ENCODE measurements at places on chromosomes 2 and 18.

- DNase-seq: no peak
These were observed 254.1 kb downstream of the IKZF2 start for GRCh38 chr2:212897296-212897695.

DNA sequence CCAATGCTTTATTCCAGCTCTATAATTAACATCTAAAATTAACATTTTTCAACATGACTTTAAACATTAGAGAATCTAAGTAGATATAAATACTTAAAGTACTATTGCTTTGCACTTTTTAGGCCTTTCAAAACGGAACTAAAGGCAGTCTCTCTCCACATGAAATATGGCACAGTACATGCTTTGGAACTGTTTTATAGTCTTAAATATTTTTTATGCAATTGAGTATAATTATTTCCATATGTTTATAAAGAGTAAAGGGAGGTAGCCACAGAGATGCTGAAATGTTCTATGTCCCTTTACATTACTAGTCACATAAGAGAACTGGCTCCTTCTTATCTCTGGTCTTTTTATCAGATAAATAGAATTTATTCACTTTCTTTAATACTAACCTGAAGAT lies 674.0 kb downstream of the PLCL1 start:
- DNase-seq: no peak

DNA sequence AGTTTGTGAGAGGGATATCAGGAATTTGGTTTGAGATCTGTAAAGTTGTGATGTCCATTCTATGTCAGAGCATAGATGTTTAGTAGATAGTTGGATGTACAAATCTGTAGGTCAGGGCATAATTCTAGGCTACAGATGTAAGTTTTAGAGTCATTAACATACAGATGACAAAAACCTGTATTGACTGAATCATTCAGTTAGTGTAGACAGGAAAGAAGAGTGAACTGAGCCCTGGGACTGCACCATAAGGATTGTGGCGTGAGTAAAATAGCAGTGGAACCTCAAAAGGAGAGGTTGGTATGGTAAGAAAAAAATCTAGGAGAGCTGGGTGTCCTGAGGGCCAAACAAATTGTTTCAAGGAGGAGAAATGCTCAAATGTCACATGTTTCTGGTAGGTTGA lies 73.1 kb upstream of the RPRM start:
- DNase-seq: no peak

DNA sequence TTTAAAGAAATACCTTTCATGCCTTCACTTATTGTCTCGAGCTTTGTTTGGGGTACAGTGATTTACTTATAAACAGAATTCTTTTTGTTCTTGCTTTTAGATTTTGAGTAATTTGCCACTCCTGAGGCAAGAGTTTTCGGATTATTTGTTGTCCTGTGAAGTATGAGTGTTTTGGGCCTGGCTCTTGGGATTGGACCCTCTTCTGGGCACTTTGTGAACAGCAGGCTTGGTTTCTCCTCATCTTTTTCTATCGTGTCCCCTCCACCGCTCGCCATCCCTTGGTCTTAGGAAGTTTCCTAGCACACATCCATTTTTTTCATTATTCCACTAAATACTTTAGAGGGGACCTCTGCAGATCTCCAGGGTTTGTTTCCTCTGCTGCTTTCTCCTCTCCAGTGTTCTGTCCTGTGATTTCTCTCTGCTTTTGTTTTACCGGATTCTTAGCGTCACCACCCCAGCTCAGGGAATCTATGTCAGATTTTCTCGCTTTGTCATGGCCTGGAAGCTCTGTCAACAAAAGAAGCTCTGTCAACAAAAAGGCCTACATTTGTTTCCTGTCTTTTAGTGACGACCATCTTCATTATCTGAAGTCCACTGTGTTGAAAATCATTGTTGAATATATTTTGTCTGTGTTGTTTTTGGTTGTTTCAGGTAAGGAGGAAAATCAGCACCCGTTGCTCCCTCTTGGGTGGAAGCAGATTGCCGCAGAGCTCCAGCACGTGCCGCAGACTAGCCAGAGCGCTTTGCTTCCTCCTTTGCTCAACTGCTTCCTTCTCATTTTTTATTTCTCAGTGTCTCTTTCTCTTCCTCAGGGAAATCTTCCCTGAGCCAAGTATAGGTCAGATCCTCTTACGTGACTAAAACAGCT lies 27.8 kb downstream of the ANKRD62 start:
- no peak for DNase-seq

GRCh38 chr2:113799375-113799774 lies 42.9 kb upstream of the SLC35F5 start:
- DNase-seq: no peak

DNA sequence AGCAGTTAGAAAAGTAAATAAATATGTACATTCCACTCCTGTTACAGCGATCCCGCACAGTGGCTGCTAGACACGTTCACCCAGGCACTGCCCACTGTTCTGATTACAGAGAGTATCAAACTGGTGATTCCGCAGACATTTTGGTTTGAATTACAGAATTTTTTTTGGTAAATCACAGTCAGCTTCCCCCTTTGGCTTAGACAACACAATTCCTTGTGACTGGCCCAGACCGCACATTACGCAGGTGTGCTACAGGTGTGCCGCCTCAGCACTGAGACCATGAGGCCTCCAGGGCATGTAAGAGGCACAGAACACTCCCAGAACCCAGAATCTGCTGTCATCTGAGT lies 112.3 kb downstream of the PXDN start:
- DNase-seq: no peak

GRCh38 chr2:147698166-147698565 lies 146.7 kb upstream of the ACVR2A start:
- no peak for DNase-seq

- DNase-seq: no peak
These were observed 167.2 kb downstream of the TRIB2 start for GRCh38 chr2:12883906-12884305.

DNA sequence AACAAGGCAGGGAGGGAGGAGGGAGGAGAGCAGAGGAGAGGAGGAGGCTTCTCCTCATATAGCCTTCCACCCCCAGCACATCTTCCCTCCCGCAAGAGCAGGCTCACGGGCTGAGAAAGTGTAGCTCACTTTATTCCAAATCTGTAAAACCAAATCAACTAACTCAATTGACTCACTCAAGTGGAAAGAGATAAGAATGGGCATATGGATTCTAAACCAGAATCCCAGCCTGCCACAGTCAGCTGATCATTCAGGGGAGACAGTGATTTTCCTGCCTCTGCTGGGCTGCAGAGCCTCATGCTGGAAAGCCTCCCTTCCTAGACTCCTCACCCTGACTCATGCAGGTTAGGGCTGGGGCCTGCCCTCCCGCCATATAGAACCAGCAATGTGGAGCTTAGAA lies 4.2 kb upstream of the TWSG1 start:
- DNase-seq: no peak

DNA sequence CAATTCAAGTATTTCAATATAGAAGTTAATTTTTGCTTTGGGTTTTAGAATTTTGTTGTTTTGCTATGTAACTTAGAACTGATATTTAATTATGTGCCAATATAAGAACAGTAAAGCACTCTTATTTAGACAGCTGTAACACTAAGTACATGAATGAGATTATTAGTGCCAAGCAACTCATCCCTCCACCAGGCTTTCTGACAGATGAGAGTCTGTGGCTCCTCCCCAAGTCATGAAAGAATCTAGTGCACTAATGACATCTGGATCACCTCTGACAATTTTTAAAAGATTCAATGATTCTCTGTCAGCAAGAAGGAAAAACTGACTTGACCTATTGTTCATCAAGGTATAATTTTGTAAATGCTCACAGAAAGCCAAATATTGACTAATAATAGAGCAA lies 67.8 kb downstream of the TMEFF2 start:
- no peak for DNase-seq

DNA sequence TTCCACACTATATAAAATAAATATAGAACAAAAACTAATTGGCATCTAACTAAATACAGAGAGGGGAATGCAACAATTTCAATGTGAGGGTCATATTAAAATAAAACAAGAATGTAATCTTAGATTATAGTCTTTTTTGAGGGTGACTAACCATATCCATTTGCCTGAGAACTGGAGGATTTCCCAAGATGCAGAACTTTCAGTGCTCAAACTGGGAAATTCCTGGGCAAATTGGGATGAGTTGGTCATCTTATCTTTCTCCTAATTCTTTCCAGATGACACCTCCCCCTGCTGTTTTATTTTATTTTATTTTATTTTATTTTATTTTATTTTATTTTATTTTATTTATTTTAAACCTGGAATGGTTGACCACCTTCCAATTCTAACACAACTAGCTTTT lies 846.2 kb downstream of the SLC4A3 start:
- DNase-seq: no peak

DNA sequence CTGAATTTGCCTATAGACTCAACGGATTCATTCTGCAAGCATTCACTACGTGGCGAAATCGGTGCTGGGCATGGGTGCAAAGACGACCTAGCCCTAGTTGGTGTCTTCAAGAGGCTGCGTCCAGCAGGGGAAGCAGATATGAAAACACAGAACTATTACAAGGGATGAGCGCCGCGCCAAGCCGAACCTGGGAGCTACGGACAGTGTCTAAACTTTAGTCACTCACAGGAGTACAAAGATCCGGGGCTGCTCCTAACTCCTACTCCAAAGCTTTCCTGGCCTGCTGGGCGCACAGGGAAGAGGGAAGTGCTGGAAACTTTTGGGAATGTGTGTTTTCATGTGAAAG lies 732 bp upstream of the ANXA4 start:
- DNase-seq: no peak

DNA sequence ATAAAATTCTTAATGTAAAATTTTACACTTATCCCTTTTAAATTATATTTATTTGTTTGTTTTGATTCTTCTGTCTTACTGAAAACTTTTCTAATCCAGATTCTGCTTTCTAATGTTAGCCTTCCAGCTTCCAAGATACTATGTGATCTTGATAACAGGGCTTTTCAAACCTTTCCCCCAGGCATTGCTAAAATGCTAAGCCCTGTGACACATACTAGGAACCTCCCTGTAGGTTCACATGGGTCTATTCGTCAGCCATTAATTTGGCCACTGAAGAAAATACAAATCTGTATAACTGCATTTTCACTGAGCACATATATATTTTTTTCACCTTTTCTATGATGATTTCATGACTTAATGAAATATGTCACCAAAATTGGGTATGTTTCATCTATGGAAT lies 92.8 kb upstream of the MAP4K3 start:
- no peak for DNase-seq

GRCh38 chr18:50662177-50662576 lies 102.3 kb downstream of the MAPK4 start:
- no peak for DNase-seq

DNA sequence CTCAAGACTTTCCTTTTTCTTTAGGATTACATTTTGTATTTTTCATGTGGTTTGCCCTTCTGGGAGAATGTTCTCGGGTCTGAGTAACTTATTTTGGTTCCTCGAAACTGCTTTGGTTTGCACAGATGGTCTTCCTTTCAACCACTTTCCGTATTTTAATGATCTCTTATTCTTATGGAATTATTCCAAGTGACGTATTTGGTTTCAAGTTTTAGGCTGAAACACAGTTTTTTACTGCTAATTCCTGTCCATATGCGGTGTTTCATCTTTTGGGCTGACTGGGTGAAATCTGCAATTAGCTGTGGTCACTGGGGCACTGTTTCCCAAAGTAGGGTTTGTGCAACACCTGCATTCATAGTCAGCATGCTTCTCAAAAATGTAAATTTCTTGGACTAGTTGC lies 122.7 kb downstream of the CAPN13 start:
- DNase-seq: no peak

- no peak for DNase-seq
These were observed 31.2 kb downstream of the VWA3B start for GRCh38 chr2:98118161-98118560.

DNA sequence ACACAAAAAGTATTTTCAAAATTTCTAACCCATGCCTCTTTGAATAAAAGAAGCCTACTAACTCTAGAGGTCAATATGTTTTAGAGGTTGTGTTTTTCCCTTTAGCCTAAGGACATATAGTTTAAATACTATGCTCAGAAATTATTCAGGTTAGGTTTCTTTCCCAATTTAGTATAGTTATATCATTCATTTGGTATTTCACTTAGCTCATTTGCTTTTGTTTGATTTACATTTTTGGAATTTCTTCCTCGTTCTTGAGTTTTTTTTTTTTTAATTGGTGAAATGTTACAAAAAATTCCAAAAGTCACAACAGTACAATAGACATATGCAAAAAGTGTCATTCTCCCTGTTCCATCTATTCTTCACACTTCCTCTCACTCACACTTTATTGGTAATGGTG lies 371.3 kb upstream of the TNP1 start:
- DNase-seq: no peak

- DNase-seq: no peak
These were observed 294.5 kb upstream of the NT5C1B start for GRCh38 chr2:18883616-18884456.

GRCh38 chr18:5620289-5620688 lies 76.5 kb upstream of the EPB41L3 start:
- no peak for DNase-seq

- no peak for DNase-seq
These were observed 982.1 kb downstream of the TSN start for GRCh38 chr2:122737429-122738077.

- no peak for DNase-seq
These were observed 108.0 kb upstream of the UNC80 start for GRCh38 chr2:209663656-209664055.

GRCh38 chr18:76349067-76349715 lies 145.9 kb downstream of the ZNF516 start:
- DNase-seq: peak; percentile 11

DNA sequence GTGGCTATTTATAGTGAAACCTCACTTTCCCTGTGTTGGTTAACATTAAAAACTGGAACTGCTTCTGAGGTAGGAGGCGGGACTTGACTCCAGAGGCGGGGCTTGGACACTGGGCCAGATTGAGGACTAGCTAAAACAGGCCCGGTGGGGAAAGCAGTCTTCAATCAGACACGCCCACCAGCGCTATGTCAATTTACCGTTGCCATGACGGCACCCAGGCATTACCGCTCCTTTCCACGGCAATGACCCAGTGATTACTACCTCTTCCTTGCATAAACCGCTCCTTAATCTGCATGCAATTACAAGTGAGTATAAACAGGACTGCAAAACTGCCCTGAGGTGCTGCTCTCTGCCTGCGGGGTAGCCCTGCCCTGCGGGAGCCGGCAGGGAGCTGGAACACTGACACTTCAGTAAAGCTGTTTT lies 35.3 kb downstream of the LRRFIP1 start:
- peak; percentile 20 for DNase-seq

DNA sequence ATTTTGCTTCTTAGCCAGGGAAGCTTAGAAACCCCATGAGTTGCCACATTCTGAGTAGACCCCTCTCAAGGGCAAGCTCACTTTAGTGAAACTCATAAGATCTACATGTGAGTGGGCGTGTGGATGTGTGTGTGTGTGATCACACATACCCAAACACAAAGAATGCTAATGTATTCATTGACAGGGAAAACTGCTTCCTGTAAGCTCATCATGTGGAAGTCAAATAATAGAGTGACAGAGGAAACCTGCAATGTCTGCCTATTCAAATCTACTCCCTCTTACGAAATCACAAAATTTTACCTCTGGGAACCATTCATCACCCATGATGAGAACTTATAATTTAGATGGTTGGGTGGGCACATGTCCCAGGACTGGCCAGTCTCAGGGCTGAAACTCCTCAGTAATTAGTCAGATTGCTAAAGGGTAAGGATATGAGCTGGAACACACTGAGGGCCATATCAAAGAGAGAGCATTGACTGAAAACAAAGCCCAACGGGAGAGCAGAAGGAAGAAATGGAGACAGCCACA lies 94.5 kb upstream of the CCDC150 start:
- no peak for DNase-seq

All from activated CD8-positive, alpha-beta memory T cell treated with anti-CD3 and anti-CD28 coated beads for 4 hours (primary cell).